Suppressor macrophage treated with lipopolysaccharide for 4 hours (primary cell): ENCODE measurements at places on chromosomes 16 and 17.

- no peak for DNase-seq
Observed at GRCh38 chr16:50235581-50235980, 30.8 kb upstream of the ADCY7 start.

GRCh38 chr17:66272811-66273585 is 29.4 kb upstream of the PRKCA start:
- no peak for DNase-seq

DNA sequence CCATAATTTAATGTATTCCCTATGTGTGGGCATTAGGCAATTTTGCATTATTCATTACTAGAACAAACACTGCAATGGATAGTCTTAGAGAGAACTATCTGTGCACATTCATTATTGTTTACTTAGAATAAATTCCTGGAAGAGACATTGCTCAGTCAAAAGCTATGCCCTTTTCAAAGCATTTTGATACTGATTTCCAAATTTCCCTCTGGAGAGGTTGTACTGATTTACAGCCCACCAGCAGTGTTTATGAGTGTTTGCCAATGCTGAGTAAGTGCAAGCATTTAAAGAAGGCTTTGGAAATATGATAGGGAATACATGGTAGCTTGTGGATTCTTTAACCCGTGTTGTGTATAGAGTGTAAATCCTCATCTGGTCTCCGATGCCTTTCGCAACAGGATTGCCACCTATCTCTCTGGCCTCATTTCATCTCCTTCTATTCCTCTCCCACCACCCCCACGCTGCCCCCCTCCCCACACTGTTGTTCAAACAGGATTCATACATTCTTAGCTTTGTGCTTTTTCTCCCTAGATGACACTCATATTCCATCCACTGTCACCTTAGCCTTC is 33.4 kb upstream of the MMD start:
- no peak for DNase-seq

DNA sequence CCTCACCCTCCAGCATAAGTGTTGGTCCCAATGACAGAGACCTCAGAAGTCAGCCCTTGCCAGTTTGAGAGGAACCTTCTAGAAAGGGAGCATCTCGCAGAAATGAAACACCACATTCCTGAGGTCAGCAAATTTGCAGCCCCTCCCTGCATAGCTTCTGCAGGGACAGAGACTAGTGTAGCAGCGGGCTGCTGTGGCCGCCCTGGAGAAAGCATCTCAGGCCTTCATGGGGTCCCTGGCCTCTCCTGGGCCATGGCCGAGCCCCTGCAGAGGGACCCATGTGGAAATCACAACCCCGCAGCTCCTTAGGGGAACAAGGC is 11.4 kb downstream of the HS3ST6 start:
- no peak for DNase-seq

GRCh38 chr17:72104863-72105234 is 16.0 kb upstream of the SOX9 start:
- no peak for DNase-seq

DNA sequence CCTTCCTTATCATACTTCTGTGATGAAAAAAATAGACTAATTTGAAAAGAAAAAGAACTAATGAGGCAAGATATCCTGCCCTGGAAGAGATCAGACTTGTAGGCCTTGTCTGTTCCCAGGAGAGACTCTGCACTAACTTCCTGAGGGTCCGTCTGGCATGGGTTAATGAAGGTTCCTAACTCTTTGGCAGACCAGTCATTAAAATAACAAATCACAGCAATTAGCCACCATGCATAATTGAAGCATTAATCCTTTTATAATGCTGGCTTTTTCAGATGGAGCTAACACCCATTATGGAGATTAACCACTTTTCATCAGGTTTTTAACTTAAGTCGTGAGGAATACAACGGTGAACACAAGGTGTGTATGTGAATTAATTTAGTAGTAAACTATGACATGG is 10.4 kb upstream of the KRT10 start:
- no peak for DNase-seq

DNA sequence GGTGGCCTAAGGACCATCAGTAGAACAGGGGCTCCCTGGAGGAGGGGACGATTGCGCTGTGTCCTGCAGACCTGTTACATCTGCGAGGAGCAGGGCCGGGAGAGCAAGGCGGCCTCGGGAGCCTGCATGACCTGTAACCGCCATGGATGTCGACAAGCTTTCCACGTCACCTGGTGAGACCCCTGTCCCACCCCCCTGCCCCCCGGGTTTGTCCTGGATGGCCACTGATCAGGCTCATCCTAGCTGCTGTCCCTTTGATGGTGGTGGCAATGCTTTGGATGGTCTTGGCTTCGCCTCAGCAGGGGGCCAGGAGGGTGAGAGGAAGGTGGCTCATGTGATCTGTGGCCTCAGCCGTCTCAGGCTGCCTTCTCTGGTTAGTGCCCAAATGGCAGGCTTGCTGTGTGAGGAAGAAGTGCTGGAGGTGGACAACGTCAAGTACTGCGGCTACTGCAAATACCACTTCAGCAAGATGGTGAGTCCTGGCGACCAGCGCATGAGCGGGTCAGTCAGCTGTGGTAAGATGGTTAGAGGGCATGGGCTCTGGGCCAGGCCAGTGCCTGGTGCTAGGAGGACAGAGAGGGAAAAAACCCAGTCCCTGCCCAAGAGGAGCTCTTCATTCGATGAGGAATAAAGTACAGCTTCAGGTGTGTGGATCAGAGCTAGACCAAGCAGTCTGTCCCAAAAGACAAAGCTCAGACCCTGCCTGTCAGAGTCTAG is 4.2 kb downstream of the MLLT6 start:
- DNase-seq = no peak

GRCh38 chr17:81394377-81394920 is 808 bp upstream of the BAHCC1 start:
- DNase-seq = no peak

DNA sequence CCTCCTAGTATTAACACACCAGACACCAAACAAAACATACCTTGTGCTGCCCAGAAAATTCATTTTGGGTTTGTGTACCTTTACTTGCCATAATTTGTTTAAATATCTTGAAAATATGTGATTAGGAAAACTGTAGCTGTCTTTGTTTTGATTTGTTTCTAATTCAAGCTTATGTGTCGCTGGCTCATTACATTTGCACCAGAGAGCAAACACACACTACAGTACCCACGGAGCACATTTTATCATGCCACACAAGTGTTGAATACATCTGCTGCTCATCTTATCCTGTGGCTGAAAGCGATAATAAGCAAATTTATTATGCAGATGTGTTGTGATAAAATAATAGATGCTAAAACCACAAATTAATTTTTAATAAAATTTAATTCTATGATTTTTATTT is 63.1 kb downstream of the SPAG9 start:
- no peak for DNase-seq

DNA sequence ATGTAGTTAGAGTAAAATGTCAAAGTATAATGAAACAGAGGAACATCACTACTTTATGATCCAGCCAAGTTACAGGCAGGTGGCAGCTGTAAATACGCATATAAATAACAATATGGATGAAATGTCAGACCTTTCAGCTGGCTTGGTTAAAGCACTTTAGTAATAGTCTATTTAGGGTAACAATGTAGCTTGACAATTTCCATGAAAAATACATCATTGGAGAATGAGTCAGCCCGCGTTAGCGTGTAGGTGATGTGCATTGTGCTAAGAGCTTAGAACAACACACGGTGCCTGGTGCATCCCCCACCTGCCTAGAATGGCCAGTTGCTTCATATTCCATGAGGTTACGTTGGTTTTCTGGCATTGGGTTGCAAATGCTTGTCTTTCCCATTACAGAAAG is 119.4 kb downstream of the RBFOX1 start:
- no peak for DNase-seq

DNA sequence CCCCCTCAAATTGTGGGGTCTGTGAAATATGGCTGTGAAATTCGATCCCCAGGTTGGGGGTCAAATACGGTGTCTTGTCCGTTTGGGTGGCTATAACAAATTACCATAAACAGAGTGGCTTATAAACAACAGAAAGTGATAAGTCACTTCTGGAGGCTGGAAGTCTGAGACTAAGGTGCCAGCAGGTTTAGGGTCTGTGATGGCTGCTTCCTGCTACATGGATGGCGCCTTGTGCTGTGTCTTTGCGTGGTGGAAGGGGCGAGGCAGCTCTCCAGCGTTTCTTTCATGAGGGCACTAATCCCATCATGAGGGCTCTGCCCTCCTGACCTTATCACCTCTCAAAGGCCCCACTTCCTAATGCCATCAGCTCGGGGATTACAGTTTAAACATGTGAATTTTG is 120.0 kb downstream of the IRF8 start:
- no peak for DNase-seq

- DNase-seq = no peak
Observed at GRCh38 chr16:50244504-50245416, 21.6 kb upstream of the ADCY7 start.

DNA sequence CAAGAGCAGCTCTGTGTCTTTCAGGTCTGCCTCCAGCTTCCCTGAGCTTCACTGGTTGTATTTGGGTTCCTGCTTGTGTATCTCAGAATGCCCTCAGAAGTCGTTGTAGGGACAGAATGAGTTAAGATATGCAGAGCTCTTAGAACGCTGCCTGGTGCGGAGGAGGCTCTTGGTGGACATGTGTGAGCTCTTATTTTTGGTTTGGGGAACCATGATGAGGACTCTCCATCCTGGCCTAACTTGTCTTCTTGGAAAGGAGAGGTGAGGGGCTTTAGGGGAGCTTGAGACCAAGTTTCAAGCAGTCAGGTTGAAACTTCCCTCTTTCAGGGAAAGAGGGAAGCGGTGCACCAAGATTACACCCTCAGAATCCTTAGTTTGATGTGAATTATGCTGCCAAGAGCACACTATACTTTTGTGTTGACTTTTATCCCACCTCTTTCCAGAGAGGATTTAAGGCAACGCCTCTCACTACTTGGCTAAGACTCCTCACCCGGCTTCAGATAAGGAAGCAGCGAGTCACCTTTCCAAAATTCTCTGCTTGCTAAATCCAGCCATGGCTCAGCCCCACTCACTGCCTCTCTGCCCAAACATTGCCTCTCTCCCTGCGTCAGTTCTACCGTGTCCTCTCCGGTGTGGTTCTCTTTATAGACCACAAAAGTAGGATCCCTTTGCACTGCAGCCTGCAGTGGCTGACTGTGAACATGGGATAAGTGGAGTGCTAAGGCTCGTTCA is 12.7 kb downstream of the CDK5RAP3 start:
- peak; percentile 51 for DNase-seq

- DNase-seq = peak; percentile 66
Observed at GRCh38 chr17:40953881-40954280, 12.9 kb downstream of the KRT39 start.

- peak; percentile 51 for DNase-seq
Observed at GRCh38 chr16:72854267-72854959, 193.5 kb downstream of the ZFHX3 start.
